ENCODE measurements at places on chromosomes 2 and 18.
A peak's percentile ranks its signal among the peaks of the same experiment; 100 is the strongest.

DNA sequence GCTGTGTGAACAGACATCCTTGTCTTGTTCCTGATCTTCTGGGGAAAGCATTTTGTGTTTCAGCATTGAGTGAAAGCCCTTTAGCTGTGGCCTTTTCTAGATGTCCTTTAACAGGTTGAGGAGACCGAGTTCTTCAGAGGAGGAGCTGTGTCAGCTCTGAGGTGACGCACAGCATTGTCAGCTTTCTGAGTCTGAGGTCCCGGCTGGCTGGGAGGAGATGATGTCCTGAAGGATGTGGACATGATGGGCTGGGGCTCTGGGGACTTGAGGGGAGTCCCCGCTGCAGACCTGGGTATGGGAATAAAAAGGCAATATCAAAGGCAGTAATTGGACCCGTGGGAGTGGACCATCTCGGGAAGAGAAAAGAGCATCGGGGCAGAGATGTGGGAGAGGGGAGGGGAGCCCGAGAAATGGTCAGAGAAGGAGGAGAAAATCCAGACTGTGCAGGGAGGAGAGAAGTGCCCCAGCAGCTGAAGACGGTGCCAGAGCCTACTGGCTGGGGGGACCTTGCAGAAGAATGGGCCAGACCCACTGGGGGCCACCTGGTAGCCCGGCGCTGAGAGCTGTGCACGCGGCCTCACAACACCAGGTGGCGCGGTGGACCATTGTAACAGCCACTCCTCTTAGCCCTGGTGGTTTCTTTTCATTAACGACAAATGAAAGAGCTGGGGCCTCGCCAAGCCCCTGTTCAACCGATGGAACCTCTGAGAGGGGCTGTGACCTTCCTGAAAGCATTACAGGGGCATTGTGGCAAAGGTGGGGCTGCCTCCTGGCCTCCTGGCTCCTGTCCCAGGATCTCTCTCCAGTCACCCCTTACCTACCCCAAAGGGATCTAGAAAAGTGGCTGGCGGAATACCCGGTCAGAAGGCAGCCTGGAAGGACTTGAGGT is 61.6 kb downstream of the ST3GAL5 start:
- DNase-seq: peak; percentile 67

- DNase-seq: no peak
Observed at GRCh38 chr2:224146356-224147160, 107.5 kb upstream of the SERPINE2 start.

- no peak for DNase-seq
Observed at GRCh38 chr18:3029215-3029952, 16.4 kb upstream of the LPIN2 start.

DNA sequence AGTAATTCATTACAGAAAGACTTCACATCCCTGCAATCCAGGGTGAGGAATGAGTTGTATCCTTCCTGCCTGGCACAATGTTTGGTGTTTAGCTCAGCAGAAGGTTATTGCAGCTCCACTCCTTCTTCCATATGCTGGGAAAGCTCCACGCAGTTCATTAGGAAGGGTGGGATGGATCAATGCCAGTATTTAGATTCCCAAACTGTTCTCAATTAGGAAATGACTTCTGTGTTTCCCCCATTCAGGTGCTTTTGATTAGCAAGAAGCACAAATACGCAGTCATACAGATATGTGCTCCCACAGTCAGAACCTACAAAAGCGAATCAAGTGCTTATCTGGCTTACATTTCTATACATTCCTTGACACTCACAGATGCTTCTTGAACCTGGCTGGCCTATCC is 340.6 kb downstream of the NYAP2 start:
- no peak for DNase-seq

- DNase-seq: no peak
Observed at GRCh38 chr2:75381032-75381431, 179.7 kb downstream of the EVA1A start.
